ENCODE measurements at places on chromosomes 5 and 9.

DNA sequence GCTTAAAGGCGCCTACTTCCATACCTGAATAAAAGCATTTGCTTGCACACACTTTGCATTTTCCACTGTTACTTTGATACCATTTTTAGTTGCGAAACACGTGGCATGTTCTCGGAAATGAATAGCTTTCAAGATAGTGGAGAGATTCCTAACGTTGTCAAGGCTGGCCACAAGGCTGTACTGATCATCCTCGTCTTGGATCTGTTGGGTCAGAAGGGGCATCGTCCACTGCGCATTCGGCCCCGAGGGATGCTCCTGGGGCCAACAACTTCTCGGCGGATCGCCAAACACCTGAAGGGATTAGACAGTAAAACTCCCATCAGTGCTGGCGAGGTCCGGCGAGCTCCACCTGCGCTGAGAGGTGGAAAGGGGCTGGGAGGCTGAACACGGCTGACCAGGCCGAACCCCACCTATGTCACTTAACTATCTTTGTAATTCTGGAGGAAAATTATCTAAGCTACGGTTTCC, 599 bp downstream of the RAD1 start:
- peak; percentile 56 for DNase-seq

- no peak for DNase-seq
These were observed 341.1 kb upstream of the RGMB start for GRCh38 chr5:98432378-98432777.

- no peak for DNase-seq
These were observed 134.8 kb upstream of the ALDH1B1 start for GRCh38 chr9:38257626-38258215.

- no peak for DNase-seq
These were observed 762.1 kb upstream of the PTPRD start for GRCh38 chr9:11374926-11375325.

DNA sequence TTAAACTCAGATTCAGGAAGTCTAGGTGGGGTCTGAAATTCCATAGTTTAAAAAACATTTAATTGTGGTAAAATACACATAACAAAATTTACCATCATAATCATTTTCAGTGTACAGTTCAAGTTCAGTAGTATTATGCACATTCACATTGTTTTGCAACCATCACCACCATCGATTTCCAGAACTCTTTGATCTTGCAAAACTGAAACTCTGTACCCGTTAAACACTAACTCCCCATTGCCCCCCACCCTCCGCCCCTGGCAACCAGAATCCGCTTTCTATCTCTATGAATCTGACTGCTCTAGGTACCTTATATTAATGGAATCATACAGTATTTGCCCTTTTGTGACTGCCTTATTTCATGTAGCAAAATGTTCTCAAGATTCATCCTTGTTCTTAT, 117.5 kb downstream of the CEP120 start:
- no peak for DNase-seq

DNA sequence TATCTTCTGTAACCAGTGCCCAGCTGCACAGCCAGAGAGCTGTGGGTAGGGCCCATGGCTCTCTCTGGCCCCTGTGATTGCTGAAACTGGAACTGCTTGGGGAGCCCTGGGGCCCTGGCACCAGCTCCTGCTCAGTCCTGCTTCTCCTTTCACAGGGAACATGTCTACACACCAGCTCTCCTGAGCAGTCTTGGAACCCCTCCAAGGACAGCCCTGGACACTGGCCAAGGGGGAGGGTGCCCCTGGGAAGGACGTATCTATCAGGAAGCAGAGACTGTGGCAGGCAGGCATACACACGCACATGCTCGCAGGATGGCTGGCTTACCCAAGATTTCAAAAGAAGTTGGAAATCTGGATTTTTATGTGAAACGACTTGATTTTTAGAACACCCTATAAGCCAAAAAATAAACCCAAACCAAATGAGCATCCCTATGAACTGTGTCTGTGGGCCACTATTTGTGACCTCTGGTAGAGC, 8.8 kb upstream of the TRAF1 start:
- DNase-seq: peak; percentile 95

DNA sequence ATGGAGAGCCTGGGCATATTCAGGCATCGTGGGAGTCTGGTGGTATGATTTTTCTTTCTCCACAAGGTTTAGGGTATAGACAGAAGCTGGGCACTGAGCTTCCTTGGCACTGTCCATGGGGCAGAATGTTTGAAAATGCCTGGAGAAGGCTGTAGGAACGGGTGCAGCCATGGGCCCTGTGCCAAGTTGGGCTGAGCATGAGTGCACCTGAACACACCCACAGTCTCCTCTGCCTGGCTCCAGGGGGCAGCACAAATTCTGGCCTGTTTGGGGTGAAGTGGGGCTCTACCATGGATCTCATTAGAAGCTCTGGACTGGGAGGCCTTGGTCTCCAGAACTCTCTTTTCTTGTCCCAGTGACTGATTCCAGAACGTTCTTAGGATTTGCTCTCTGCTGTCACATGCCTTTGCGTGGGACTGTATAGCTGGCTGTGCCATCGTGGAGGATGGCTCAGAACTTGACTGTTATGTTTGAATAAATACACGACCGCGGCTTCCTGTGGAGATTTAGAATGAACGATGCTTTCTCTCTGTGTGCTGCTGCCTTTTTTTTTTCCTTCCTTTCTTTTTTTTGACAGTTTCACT, 229.8 kb downstream of the FANCC start:
- peak; percentile 42 for DNase-seq

DNA sequence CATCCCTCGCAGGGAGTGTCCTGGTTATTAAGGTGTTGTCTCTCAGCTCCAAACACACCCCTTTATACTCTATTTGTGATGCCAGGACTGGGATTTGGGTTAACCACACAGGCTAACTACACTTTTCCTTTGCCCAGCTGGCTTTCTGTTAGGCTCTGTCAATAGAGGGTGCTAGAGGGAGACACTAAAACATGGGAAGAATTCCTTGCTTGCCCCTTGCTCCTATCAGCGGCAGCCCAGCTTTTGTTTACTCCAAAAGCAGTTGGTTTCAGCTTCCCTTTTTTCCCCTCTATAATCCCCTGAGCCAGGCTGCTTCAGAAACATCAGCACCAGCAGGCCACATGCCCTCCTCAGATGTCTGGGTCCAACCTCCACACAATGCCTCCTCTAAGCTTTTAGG, 297.1 kb downstream of the KCTD16 start:
- peak; percentile 69 for DNase-seq

- no peak for DNase-seq
These were observed 54.5 kb downstream of the AK8 start for GRCh38 chr9:132823370-132824145.

DNA sequence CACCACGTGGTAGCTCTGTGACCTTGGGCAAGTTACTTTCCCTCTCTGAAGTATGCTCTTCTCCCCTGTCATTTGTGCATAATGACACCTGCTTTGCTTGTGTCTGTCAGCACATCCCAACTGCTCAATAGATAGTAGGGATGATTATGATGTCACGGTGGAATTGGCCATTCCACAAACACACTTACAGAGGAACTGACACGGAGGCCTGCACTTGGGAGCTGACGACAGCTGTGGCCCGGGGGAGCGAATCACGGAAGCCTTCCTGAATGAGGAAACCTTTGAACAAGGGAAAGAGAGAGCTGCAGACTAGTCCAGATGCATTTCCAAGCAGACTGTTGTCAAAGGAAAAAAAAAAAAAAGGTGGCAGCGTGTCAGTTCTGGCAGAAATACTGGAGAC, 21.0 kb downstream of the TLX3 start:
- no peak for DNase-seq

GRCh38 chr9:107999890-108000289, 510.3 kb upstream of the KLF4 start:
- peak; percentile 19 for DNase-seq

GRCh38 chr9:124779368-124780059, 2.6 kb downstream of the OLFML2A start:
- DNase-seq: peak; percentile 92

DNA sequence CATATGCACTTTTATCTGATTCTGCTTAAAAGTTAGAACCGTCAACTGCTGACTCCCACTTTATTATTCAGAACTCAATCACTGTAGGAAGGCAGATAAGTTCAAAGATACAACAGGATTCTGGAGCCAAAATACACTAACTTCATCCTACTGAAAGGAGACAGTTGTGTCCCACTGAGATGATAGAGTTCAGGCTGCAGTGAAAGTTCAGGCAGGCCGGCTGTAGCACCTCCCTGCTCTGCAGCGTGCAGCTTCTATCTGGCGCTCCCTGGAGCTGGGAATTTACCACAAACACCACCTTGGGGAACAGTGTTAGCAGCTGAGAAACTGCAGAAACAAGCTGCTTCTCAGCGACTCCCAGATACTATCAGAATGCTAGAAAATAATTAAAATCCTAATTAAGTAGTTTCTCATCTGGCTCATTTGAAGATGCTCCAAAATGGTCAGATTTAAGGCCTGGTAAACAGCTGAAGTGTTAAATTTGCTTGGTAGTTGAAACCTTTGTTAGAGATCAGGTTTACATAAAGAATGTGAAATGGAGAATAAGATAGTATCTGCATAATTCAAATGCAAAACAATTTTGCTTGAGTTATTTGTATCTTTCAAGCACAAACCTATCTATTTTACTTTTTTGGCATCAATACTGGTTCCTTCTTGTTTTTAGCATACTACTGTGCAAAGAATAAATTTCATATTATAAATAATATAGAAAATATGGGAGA, 52.3 kb upstream of the CNTLN start:
- peak; percentile 32 for DNase-seq

DNA sequence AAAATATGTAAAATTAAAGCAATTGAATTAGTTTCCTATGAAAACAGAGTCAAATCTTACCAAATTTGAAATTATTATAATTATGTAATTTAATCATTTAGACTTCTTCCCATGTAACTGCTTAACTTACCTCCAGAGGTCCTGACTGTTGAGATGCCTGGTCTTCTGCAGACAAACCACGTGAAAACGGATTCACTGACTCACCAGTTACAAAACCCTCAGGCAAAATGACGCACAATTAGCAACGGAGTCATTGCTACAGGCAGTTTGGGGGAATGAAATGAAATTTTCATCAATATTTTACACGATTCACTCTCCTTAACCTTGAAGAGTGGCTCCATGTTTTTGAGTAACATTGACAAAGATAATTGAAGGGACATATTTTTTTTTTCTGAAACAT, 460.8 kb downstream of the MTRR start:
- peak; percentile 34 for DNase-seq

DNA sequence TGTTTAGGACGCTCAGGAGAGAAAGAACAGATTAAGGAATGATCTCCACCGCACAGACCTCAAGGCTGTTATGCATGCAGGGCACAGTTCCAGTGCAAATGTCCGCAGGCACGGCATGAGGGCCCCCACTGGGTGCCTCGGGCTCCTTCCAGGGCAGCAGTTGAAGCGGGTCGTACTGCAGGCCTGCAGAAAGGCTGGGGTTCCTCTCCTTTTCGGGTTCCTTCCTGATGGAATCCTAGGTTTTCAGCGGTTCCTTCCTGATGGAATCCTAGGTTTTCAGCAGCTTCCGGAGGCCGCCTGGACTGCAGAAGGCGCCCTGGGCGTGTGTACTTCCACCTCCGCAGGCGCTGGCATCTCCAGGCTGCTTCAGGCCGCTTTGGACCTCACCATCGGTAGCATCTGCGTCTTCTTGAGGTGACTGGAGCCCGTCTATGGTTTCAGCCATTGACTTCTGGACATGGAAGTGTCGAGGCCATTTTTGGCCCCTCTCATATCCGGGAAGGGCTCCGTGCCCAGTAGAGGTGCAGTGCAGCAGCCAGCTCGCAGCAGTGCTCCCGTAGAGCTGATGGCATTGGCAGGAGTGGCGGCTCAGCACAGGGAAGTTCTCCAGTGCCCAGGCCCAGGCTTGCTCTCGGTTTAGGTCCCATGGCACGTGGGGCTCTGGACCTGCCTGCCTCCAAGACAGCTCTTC, 5.6 kb upstream of the MGAT4B start:
- no peak for DNase-seq
